AG04450 (cell line): ENCODE measurements at places on chromosomes 11 and 22.
A peak's percentile ranks its signal among the peaks of the same experiment; 100 is the strongest.

- DNase-seq = no peak
These were observed 7.1 kb downstream of the PHLDB1 start for GRCh38 chr11:118614511-118614910.

- no peak for DNase-seq
These were observed 40.3 kb downstream of the OR5B17 start for GRCh38 chr11:58318532-58318931.

- DNase-seq = no peak
These were observed 8.8 kb upstream of the CAPN5 start for GRCh38 chr11:77057938-77058474.

DNA sequence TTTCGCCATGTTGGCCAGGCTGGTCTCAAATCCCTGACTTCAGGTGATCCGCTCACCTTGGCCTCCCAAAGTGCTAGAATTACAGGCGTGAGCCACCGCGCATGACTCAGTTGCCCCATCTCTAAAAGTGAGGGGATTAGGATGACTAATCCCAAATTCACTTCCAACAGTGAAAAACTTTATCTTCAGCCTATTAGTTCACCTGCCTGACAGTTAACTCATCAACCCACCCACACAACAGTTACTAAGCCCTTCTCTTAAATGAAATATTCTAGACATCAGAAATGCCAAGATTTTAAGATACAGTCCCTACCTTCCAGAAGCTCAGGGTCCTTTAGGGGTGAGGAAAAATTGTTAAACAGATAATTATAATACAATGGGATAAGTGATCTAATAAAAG lies 2.0 kb upstream of the ANKRD42 start:
- no peak for DNase-seq

- DNase-seq = no peak
These were observed 149.9 kb downstream of the FEZ1 start for GRCh38 chr11:125346179-125346530.

- no peak for DNase-seq
These were observed 2.0 kb upstream of the PRDM11 start for GRCh38 chr11:45144126-45145082.

DNA sequence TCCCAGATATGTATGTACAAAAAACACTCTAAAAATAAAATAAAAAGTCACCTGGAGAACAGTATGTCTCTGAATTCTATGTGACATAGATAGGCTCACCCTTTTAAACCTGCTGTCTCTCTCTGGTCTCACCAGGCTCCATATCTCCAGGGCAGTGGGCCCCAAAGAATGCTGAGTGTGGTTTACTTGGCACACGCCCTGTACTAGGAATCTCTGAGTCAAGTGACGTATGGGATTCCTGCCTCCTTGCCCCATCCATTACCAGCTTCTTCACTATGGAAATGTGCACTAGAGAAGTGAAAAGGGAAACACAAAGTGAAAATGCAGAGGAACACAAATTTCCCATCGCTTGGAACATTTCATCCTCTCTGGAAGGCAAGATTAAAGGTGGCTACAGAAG lies 722.2 kb upstream of the TENM4 start:
- no peak for DNase-seq

- no peak for DNase-seq
These were observed 261.1 kb upstream of the ANO3 start for GRCh38 chr11:26070714-26071380.

GRCh38 chr11:31640611-31641010 lies 131.0 kb downstream of the ELP4 start:
- no peak for DNase-seq

- no peak for DNase-seq
These were observed 10.7 kb upstream of the GSTP1 start for GRCh38 chr11:67572747-67573419.

GRCh38 chr22:23067023-23067650 lies 3.2 kb upstream of the GNAZ start:
- no peak for DNase-seq

DNA sequence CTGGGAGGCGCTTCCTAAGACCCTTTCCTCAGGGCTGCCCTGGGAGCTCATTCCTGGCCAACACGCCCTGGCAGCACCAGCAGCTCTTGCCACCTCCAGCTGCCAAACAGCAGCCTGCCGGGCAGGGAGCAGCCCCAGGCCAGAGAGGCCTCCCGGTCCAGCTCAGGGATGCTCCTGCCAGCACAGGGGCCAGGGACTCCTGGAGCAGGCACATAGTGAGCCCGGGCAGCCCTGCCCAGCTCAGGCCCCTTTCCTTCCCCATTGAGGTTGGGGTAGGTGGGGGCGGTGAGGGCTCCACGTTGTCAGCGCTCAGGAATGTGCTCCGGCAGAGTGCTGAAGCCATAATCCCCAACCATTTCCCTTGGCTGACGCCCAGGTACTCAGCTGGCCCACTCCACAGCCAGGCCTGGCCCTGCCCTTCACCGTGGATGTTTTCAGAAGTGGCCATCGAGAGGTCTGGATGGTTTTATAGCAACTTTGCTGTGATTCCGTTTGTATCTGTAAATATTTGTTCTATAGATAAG lies 7.6 kb downstream of the SLC39A13 start:
- DNase-seq = peak; percentile 91

GRCh38 chr22:26463101-26463661 lies 20.4 kb downstream of the HPS4 start:
- DNase-seq = no peak

DNA sequence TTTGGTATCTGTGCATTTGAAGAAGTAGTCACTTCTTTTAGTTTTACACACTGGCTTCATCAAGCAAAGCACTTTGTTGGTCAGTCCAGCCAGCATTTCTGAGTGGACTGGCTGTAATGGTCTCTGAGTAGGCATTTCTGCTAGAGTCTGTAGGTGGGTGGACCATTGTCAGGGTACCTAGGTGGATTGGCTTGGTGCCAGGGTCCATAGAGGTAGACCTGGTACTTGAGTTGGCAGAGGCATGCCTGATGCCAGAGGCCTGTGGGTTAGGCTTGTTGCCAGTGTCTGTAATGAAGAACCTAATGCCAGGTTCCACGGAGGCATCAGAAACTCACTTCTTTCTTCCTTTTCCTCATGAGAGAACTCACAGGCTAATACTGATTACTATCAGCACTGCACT lies 157.9 kb upstream of the C11orf87 start:
- DNase-seq = no peak

DNA sequence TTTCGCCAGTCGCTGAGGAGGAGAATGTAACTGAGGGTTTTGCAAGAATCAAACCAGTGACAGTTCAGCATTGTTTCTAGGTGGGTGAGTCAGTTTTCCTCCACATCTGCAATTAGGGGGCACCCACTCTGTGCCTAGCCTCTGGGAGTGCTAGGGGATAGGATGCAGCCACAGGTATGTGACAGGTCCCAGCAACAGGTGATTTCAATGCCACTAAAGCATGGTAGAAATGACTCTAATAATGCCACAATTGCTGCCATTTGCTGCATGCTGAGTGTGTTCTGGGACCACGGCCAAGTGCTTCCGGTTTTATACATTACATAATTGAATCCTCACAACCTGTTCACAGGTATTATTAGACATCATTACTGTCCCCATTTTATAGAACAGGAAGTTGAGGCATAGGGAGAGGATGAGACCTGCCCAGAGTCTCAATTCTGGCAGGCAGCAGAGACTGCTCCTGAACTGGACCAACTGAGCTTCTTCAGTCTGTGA lies 556 bp downstream of the CRYBB2 start:
- no peak for DNase-seq

DNA sequence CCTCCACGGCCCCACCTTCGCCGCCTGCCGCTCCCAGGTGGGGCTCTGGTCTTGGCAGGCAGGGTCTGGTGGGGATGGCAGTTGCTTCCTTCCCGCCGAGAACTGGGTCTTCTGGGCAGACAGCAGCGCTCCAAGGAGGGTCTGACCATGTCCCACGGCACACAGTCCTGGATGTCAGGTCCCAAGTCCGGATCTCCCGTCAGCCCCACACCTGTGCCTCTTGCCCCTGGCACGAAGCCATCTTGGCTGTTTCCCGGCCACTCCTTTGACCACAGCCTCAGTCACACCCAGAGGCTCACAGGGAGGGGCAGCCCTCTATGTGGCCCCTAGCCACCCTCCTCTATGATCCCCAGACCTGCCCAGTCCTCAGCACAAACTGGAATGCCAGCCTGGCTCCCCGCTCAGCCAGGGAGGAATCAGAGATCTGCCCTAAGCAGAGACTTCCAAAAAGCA lies 14.3 kb downstream of the MUC5B start:
- no peak for DNase-seq

DNA sequence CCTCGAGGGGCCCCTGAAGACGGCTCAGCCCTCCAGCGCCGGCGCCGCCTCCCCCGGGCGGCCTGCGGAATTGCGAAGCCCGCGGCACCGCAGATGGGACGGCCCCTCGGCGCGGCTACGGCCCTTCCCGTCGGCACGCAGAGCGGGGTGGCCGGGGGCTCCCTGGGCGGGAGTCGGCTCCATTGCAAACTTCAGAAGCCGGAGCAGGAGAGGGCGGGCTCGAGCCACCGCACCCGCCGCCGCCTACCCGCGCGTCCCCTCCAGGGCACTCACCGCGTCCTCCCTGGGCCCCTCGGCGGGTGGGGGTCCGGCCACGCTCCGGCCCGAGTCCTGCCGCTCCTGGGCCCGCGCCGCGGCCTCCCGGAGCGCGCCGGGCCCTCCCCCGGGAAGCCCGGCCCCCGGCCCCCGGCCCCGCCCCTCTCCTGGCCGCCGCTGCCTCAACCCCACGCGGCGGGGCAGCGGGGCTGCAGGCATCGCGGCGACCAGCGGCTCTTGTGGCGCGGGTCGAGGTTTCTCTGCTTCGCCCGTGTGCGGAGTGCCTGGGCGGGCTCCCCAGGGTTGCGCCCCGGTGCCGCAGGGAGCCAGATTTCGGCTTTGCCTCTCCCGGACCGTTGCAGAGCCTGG lies at the start of gene PACSIN3:
TSS of gene PACSIN3 (minus strand) at position 359 of the 624 bp plus-strand sequence. CDS start 3,707 bp downstream, outside the sequence.
- no peak for DNase-seq

GRCh38 chr11:132373405-132374143 lies 1003.2 kb downstream of the NTM start:
- no peak for DNase-seq

- DNase-seq = no peak
These were observed 4.5 kb upstream of the MAPK8IP1 start for GRCh38 chr11:45880772-45881570.

- DNase-seq = no peak
These were observed 17.1 kb upstream of the C11orf96 start for GRCh38 chr11:43925063-43925931.

DNA sequence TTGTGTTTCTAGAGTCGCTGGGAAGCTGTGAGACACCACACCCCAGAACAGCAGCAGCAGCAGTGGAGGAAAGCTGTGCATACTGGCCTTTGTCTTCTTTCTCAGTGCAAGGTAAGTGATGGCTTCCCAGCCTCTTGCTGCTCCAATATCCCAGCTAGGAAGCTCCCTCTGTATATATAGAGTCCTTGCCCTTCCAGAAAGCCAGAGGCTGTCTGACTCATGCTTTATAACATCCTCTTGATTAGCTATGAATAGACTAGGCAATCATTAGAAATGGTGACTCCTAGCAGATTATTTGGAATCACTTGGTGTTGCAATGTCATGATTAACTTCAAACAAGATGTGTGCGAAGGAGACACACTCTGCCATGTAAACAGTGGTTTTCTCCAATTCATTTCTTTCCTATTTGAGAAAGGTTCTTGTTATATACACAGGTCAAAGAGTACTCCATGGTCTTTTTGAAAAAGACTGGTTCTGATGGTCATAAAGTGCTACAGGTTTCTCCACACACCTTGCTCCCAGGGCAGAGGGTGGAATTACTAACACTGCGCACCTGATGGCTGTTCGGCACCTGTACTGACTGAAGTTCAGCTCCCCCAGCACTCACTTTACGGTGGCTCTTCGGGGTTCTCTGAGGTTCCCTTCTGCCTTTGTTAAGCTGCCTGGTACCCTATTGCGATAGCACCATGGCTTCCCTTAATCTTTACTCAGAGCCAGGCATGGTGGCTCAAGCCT lies at the start of gene MMP1:
TSS of gene MMP1 (minus strand) at position 149 of the 735 bp plus-strand sequence. CDS start at position 81, 68 bp downstream.
- peak; percentile 29 for DNase-seq

GRCh38 chr11:47907499-47907898 lies 59.3 kb upstream of the NUP160 start:
- DNase-seq = no peak

DNA sequence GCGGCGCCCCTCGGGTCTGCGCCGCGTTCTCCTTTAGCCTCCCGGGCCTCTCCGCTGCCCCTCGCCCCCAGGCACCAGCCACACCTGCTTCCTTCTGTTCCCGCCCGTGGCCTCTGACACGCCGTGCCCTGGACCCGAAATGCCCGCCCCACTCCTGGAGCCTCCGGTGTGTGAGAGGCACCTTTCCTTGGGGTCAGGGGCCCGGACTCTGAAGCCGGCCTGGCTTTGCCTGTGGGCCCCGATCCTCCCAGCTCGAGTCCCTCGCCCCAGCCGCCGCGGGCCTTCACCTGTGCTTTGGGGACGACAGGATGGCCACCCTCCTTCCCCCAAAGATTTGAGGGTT lies 661 bp upstream of the CDPF1 start:
- DNase-seq = no peak

GRCh38 chr11:130555251-130555841 lies 106.9 kb downstream of the ADAMTS15 start:
- DNase-seq = no peak

- DNase-seq = peak; percentile 81
These were observed 47.5 kb upstream of the PICALM start for GRCh38 chr11:86116386-86116726.

- no peak for DNase-seq
These were observed 77.3 kb upstream of the HORMAD2 start for GRCh38 chr22:30002861-30003486.

GRCh38 chr11:120332822-120333716 lies 3.1 kb upstream of the ARHGEF12 start:
- no peak for DNase-seq

- DNase-seq = no peak
These were observed 380.6 kb downstream of the BRD1 start for GRCh38 chr22:49446759-49447710.

GRCh38 chr11:126214441-126214840 lies 2.9 kb downstream of the FAM118B start:
- no peak for DNase-seq

- DNase-seq = no peak
These were observed 64.6 kb downstream of the AMOTL1 start for GRCh38 chr11:94832604-94833235.

DNA sequence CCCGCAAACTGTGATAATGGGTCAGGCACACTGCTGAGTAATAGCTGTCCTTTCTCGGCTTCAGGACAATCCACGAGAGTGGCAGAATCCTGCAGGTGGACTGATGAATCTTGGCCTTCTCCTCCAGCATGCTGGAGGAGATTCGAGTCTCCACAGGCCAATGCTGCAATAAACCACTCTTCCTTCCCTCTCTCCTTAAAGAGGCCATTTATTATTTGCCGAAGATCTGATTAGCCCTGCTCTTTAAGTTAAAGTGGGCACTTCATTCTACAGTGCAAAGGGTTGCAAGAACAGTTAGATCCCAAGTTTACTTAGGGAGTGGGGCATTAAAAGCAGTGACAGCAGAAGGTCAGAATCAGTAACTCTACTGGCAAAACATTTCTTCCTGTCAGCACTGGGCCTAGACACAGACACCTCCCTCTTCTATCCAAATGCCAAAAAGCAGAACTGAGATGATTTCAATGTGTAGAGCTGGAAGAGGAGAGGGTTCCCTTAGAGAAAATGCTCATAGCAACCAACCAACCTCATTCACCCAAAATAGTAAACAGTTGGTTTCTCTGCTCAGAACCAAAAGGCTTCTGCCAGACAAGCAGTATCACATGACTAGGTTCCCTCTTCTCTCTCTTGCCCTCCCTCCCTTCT lies 121.7 kb downstream of the SGSM3 start:
- no peak for DNase-seq

GRCh38 chr11:101870510-101870909 lies 44.3 kb upstream of the CEP126 start:
- no peak for DNase-seq
